ENCODE measurements at places on chromosomes 11 and 22. TPM values are rescaled to one million over a fixed set of nuclear protein-coding genes. Genes with fewer than 3 reads are reported as not detected.

Gene ANO3
- total RNA-seq, result not detected

Gene OR5B21
- total RNA-seq, result not detected

Gene ISX
- not detected for total RNA-seq

Gene CRYBB2
- total RNA-seq, result 0.45 TPM

Gene TBX1
- not detected for total RNA-seq

Gene SMARCB1
- 91.4 TPM for total RNA-seq

Gene OOSP2
- not detected for total RNA-seq

GRCh38 chr11:119800171-119800570 lies 71.2 kb upstream of the NECTIN1 start:
- no peak overlapping the region for H3K4me3 ChIP-seq
- no peaks in the 10 kb centered on the region for H3K36me3 ChIP-seq
- H3K4me1 ChIP-seq, result no peaks in the 10 kb centered on the region
- no peak overlapping the region for H3K27ac ChIP-seq

- no peaks in the 10 kb centered on the region for H3K4me1 ChIP-seq
- DNase-seq, result no peak
- H3K27ac ChIP-seq, result no peak overlapping the region
Measured at GRCh38 chr11:33802194-33802950, 28.1 kb upstream of the FBXO3 start.

DNA sequence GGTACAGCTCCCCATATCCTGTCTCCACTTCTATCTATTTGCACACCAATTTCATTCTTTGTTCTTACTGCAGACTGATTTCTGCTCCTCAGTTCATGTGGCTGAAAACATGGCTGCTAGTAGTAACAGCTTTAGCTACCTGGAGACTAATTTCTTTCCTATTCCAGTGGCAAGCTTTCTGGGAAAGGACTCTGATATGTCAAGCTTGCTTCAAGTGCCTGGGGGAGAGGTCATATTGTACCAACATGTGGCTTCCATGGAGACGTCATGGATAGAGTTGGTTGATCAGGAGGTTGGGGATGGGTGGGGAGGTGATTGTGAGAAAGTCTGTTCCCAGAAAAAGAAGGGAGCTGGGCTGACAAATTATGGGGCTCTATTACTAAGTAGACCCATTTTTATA lies 44.9 kb downstream of the ADM start:
- peaks cover 16% of the 10 kb centered on the region for H3K27me3 ChIP-seq
- no peaks in the 10 kb centered on the region for H3K36me3 ChIP-seq
- no peaks in the 10 kb centered on the region for H3K4me1 ChIP-seq
- DNase-seq, result no peak
- H3K27ac ChIP-seq, result no peak overlapping the region

DNA sequence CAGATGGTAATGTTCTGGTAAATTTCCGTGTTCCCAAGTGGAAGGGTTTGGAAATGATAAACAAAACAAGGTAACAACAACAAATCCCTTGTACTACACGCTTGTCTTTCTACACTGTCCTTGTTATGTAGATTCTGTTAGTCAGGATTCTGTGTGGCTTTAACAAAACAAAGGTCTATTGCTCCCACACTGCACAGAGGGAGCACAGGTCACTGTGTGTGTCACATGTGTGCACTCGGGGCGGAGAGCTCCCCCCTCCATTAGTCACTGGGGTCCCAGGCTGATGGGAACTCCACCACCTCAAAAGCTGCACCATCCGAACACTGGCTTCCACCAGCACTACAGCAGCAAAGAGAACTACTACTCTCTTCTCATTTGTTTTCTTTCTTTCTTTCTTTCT lies 227.9 kb downstream of the NTM start:
- no peaks in the 10 kb centered on the region for H3K27me3 ChIP-seq
- H3K27ac ChIP-seq, result no peak overlapping the region
- H3K36me3 ChIP-seq, result no peaks in the 10 kb centered on the region

DNA sequence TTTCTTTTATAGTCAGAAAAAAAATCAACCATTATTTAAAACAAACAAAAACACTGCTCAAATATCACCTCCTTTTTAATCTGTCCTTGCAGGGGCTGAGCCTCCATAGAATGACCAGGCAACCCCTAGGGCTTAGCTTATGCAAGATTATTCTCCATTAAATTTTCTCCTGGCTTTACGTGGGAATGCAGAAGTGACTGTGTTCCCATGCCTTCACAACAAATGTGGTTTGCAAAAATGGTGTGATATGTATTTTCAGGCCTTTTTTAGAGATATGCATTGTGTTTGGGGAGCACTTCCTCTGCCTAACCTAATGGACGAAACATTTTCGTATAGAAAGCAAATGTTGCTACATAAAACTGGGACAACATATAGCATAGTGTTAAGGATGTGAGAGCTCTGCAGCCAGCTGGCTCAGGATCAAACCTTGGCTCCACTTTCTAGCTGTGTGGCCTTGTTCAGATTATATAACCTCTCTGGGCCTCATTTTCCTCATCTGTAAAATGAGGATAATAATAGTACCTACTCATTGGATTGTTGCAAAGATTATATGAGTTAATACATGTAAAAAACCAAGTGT lies 82.6 kb downstream of the PARVA start:
- H3K27ac ChIP-seq, result no peak overlapping the region
- no peak for DNase-seq
- no peaks in the 10 kb centered on the region for H3K36me3 ChIP-seq
- no peak overlapping the region for H3K4me3 ChIP-seq
- no peaks in the 10 kb centered on the region for H3K4me1 ChIP-seq

- H3K4me1 ChIP-seq, result peaks cover 15% of the 10 kb centered on the region
- no peaks in the 10 kb centered on the region for H3K36me3 ChIP-seq
- no peak for DNase-seq
- no peak overlapping the region for H3K4me3 ChIP-seq
Measured at GRCh38 chr11:64633555-64634159, 42.6 kb downstream of the SLC22A12 start.

GRCh38 chr11:67354075-67355022 lies 1.0 kb upstream of the POLD4 start:
- peaks cover 12% of the 10 kb centered on the region for H3K27me3 ChIP-seq
- H3K4me3 ChIP-seq, result peak overlapping the region; percentile 89
- H3K27ac ChIP-seq, result peak overlapping the region; percentile 99
- peaks cover 8% of the 10 kb centered on the region for H3K36me3 ChIP-seq
- DNase-seq, result no peak
- peaks cover 36% of the 10 kb centered on the region for H3K4me1 ChIP-seq

DNA sequence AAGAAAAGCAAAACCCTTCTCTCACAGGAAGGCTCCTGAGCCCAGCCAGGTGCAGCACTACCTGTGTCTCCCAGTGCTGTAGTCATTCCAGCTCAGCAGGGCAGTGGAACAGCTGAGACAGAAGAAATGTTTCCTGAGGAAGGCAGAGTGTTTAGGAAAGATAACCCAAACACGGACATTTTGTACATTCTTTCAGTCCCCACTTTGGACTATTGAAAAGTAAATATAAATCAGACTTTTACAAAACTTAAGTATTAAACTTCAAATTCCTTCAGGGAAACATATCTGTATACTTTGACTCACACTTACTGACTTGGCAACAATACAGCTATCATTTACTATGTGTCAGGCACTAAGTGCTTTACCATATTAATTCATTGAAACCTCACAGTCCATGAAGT lies 40.4 kb downstream of the RRAS2 start:
- DNase-seq, result no peak
- peaks cover 30% of the 10 kb centered on the region for H3K36me3 ChIP-seq
- no peaks in the 10 kb centered on the region for H3K27me3 ChIP-seq
- no peak overlapping the region for H3K4me3 ChIP-seq
- peaks cover 68% of the 10 kb centered on the region for H3K4me1 ChIP-seq

- DNase-seq, result peak; percentile 85
- peaks cover 16% of the 10 kb centered on the region for H3K36me3 ChIP-seq
- peaks cover 21% of the 10 kb centered on the region for H3K4me1 ChIP-seq
- H3K27ac ChIP-seq, result peak overlapping the region; percentile 85
- peak overlapping the region; percentile 77 for H3K4me3 ChIP-seq
Measured at GRCh38 chr22:23716811-23717801, 26.3 kb downstream of the RGL4 start.

DNA sequence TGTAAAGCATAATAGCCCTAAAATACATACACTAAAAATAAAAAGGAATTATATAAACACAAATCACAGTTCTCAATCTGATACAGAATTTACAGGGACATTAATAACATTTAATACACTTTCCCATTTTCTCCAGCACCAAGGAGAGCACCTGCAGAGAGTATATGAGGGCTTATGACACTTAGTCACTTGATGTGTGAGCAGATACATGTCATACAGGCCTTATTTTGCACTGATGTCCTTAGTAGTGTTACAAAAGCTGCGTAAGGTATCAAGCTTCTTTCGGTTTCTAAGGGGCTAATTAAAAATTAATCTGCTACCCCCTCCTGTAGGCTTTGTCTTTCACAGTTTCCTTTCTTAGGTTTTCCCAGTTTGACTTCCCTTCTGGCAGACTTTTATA lies 61.3 kb downstream of the TRIM44 start:
- no peak overlapping the region for H3K4me3 ChIP-seq
- H3K27ac ChIP-seq, result no peak overlapping the region
- peaks cover 3% of the 10 kb centered on the region for H3K4me1 ChIP-seq
- no peak for DNase-seq
- H3K27me3 ChIP-seq, result no peaks in the 10 kb centered on the region

DNA sequence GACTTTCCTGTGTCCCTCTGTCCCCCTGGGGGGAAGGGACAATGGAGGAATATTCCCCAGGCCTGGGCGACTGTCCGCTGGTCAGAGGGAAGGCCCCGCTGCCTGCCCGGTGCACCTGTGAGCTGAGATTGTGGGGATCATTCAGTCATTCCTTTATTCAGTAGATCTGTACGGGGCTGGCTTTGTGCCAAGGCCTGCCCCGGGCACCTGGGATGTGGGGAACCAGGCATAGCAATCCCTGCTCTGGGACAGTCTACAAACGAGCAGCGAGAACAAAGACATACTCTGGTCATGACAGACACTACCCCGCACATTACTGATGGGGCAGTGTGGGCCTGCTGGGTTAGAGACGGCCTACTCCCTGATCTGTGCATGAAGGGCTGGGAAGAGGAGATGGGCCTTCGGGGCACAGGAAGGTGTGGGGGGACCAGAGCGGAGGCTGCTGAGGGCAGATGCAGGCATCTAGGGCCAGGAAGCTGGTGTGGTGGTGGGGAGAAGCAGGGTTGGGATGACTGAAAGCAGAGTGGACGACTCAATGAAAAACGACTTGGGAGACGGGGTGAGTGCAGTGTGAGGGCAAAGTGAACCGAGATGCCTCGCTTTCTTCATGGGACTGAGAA lies 1.8 kb upstream of the MYO7A start:
- no peak overlapping the region for H3K27ac ChIP-seq
- H3K4me1 ChIP-seq, result peaks cover 4% of the 10 kb centered on the region
- no peaks in the 10 kb centered on the region for H3K27me3 ChIP-seq
- DNase-seq, result no peak

DNA sequence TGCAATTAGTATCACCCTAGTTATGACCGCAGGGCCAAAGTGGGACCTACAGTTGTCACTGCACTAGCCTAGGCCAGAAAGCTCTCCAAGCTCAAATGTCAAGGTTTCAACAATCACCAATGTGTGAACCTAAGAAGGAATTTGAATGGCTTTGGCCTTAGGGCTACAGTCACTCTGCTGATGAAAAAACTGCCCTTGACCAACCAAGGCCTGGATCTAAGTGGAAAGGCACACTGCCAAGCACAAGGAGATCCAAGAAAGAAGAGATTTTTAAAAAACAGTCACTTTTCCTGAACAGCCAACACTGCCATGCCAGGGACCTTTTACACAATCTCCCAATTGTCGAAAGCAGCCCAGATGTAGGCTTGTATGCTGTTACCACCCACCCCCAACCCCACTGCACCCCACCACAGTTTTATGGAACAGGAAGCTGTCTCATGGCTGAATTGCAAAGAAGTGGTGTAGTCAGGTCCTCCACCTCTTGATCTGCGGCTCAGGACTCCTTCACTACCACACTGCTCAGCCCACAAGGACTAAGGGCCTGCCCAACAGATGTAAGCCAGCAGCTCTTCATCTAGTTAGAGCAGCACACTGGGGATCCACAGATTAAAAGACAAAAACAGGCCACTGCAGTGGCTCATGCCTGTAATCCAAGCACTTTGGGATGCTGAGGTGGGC lies 32.9 kb downstream of the SMCO4 start:
- H3K4me3 ChIP-seq, result no peak overlapping the region
- DNase-seq, result no peak
- peak overlapping the region; percentile 16 for H3K27ac ChIP-seq
- no peaks in the 10 kb centered on the region for H3K27me3 ChIP-seq
- H3K36me3 ChIP-seq, result peaks cover 20% of the 10 kb centered on the region

GRCh38 chr11:44811841-44812448 lies 85.2 kb downstream of the TSPAN18 start:
- no peaks in the 10 kb centered on the region for H3K36me3 ChIP-seq
- H3K4me1 ChIP-seq, result no peaks in the 10 kb centered on the region
- no peak for DNase-seq
- H3K27ac ChIP-seq, result no peak overlapping the region
- H3K4me3 ChIP-seq, result no peak overlapping the region
- no peaks in the 10 kb centered on the region for H3K27me3 ChIP-seq

Measured in activated CD4-positive, alpha-beta T cell treated with anti-CD3 and anti-CD28 coated beads, Interleukin-2, amount 10 ng/mL, durations not matched to agents 7 days and 5 days (primary cell).